ENCODE measurements at places on chromosomes 2 and 18. TPM values are rescaled to one million over a fixed set of nuclear protein-coding genes. Genes with fewer than 3 reads are reported as not detected.

DNA sequence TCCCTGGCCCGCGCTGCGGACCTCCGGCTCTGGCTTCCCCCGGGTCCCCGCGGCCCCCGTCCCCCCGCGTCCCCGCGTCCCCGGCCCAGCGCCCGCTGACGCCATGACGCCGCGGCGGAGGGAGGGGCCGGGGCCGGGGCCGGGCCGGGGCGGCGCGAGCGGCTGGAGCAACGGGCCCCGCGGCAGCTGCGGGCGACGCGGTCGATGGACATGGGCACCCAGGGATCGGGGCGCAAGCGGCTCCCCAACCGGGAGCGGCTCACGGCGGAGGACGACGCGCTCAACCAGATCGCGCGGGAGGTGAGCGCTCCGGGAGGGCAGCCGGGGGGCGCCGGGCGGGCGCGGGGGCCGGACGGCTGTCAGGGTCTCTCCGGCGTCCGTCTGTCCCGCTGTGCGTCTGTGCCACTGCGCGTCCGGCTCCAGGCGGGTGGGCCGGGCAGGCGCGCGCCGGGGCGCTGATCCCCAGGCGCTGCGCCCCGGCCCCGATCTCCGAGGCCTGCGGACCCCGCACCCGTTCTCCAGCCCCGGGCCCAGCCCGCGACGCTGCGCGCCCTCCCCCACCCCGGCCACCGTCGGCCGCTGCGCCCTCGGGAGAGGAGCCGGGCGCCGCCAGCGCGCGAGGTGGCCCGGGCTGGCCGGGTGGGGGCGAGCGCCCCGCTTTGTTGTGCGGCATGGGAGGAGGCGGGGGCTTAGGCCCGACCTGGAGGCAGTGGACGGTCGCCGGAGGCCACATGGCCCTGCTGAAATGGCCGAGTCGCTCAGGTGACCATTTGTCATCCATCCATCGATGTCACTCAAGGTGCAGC is at the start of gene LRRFIP1:
TSS of gene LRRFIP1 (plus strand) at position 147 of the 806 bp plus-strand sequence. CDS start at position 205, 58 bp downstream.
- no peak for DNase-seq

- DNase-seq: no peak
These were observed 138.6 kb downstream of the GLI2 start for GRCh38 chr2:120873958-120874887.

- no peak for DNase-seq
These were observed 40.0 kb upstream of the RNU4ATAC start for GRCh38 chr2:121490584-121491133.

DNA sequence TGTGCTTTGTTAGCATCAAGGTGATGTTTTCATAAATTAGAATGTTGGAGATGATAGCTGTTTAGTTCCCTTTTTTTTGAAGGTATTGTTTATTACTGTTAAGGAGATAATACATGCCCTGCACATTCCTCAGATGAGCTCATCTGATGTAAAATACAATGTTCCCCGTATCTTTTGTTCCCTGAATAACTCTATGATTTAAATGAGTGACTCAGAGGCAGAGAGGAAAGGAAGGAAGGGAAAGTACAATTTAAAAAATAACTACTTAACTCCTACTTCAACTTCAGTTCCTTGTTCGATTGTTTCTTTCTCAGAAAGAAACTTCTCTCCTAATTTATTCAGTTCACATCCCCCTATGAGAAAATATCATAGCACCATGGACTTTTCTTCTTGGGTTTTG is 208.7 kb downstream of the KCNE4 start:
- no peak for DNase-seq

GRCh38 chr18:64029096-64029495 is 59.2 kb downstream of the SERPINB8 start:
- no peak for DNase-seq

DNA sequence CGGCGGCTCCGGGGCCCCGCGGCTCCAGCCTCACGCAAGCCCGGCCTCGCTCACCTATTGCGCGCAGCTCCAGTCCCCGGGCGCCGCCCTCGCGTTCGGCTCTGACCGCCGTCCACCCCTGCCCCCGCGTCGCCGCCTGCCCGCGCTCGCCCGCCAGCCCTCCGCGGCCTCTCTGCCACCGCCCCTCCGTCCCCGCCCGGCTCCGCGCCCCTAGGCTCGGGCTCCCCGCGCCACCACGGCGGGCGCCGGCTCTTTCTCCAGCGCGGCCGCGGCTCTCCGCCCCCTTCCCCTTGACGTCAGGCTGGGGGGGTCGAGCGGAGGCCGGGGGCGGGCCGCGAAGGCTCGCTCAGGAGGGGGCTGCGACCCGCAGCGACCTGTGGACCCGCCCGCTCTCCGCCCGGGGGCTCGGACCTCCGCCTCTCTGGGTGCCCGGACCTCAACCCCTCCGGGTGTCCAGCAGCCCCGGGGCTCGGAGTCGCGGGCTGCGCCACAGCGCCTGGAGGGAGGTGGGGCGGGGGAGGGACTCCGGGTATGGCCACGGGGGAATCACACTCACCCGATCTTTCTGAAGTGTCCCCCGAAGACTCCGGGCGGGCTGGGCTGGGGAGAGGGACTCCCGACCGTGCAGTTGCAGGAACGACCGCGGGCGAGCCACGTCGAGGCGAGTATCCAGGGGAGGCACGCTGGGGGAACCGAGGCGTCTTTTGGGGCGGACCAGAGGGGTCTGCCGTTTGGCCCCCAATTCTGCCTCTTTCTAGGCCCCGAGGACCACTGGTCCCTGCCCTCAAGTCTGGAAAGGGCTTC is at the start of gene SEMA4C:
TSS of gene SEMA4C (minus strand) at position 259 of the 804 bp plus-strand sequence. CDS start 2,194 bp downstream, outside the sequence.
- DNase-seq: no peak

- DNase-seq: no peak
These were observed 437.4 kb upstream of the CDH19 start for GRCh38 chr18:67041334-67041733.

GRCh38 chr2:70331012-70331411 is 29.1 kb upstream of the FAM136A start:
- no peak for DNase-seq

DNA sequence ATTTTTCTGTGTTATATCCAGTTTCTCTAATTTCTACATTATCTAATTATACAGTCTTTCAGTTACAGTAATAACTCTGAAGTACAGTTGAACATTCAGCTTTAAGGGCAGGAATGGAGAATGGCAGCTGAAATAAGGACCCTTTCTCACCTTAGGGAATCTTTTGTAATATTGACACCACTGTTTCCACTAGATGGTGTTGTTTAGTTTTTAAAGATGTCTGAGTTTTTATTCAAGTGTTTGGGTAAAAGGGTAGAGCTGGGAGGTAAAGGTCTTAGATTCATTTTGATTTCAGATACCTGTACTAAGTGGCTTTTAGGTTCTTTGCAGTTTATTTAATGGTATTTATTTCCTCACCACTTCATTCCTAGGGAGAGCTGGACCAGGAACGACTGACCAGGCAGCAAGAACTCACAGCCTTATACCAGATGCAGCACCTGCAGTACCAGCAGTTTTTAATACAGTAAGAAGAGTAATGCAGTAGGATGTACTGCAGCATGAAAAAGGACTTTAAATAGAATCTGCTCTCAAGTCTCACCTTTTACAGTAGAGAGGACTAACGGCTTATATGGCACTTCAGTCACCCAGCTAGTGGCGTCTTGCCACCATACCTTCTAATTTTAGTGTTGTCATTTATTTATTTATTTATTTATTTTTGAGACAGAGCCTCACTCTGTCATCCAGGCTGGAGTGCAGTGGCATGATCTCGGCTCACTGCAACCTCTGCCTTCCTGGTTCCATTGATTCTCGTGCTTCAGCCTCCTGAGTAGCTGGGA is 33.2 kb upstream of the KCNJ13 start:
- no peak for DNase-seq

- DNase-seq: no peak
These were observed 290.2 kb downstream of the LPIN1 start for GRCh38 chr2:12036640-12036983.

DNA sequence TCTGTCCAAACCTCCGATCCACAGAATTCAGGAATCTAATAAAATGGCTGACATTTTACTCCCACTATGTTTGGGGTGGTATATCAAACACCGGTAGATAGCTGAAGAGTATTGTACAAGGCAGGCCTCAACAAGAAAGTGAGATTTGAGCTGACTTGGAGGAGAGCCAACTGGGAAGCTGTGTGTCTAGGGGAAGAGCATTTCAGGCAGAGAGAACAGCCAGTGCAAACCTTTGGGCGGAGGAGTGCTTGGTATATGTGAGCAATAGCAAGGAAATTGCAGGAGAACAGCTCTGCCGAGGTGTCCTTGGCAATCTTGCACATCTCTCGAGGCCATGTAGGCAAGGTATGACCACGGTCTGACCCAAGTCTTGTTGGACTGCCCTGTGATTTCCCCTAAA is 1.8 kb upstream of the MERTK start:
- no peak for DNase-seq

DNA sequence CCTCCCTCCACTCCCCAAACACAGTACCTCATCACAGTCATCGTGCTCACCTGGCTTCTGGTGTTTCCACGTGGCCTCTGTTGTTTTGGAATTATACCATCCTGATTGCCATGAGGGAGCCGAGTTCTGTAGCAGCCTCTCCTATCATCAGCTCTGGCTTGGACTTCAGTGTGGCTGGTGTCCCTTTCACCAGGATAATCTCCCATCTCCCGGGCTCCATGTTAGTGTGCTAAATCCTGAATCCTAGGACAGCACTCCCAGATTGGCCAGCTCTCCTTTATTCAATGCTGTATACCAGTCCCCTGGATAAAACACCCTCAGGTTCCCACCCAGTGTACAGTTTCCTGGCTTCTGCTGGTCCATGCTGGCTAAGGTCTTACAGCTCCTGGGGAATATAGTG is 53.3 kb downstream of the LONRF2 start:
- no peak for DNase-seq

DNA sequence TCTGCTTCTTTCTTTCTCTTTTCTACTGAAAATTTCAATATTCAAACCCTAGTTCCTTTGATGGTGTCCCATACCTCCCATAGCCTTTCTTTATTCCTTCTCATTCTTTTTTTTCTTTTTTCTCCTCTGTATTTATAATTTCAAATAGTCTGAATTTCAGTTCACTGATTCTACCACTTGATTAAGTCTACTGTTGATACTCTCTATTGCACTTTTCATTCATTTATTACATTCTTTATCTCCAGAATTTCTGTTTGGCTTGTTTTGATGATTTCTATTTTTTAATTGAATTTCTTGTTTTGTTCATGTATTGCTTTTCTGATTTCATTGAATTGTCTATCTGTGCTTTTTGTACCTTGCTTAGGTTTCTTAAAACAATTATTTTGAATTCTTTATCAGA is 111.9 kb upstream of the VRK2 start:
- no peak for DNase-seq

DNA sequence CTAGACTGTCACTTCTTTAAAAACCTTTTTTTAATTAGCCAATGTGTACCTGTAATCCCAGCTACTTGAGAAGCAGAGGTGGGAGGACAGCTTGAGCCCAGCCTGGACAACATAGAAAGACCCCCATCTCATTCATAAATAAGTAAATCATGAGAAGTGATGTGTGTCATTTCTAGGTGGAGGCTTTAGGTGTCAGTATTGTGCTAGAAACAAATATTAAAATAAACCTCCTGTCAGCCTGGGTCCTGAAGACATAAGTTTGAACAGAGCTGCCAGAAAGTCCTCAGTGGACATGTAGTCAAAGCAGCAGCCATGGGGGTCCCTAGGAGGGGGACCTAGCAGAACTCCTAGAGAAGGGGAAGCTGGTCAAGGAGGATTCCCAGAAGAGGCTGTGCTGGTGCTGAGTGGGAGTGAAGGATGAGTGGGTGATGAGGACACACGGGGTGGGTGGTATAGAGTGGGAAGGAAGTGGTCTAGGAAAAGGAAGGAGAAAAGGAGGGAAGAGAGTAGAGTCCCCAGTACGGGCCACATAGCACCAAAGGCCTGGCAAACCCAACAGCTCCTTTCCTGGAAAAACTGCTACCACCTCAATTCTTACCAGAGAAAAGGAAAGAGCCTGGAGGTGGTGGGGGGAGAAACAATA is 316.6 kb upstream of the NCKAP5 start:
- no peak for DNase-seq

DNA sequence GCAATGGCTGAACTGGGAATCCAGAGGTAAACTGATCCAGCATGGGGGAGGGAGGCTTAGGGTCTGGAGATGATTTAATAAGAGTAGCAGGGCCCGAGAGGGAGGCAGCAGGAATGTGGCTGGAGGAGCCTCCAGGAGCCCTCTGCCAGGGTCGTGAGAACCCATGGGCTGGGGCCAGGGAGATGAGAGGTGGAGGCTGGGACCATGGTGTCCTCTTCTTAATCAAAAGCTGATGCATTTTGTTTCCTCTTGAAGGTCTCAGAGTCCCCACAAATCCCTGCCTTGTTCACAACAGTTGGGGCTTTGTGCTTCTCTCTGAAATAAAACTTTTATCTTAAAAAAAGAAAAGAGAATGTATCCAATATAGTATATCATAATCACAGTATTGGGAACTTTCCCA is 123.7 kb upstream of the ZNF516 start:
- DNase-seq: no peak

GRCh38 chr2:189783927-189784867 is at the start of the genes ORMDL1 and PMS1:
TSS of gene ORMDL1 (minus strand) at chr2:189784339. CDS start at chr2:189782595, 1,744 bp downstream.
TSS of gene PMS1 (plus strand) at chr2:189784450. CDS start at chr2:189791810, 7,360 bp downstream.
- peak; percentile 87 for DNase-seq

GRCh38 chr18:13139885-13140450 is 78.6 kb upstream of the LDLRAD4 start:
- DNase-seq: no peak

DNA sequence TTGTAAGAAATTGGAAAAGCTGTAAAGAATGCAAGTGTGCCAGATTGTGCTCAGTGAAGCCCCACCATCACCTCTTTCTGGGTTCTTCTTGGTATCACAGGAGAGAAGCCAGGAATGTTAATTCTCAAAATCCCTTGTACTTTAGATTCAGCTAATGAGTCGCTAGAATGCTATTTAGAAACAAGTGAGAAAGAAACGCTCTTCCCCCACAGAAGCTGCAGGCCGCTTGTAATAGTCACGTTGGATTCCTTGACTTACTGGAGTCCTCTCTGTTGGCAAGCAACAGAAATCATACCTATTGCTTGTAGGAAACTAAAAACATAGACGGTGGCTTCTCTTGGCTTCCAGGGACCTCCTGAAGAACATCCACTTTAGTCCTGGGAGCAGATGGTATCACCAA is 375.6 kb upstream of the LRATD1 start:
- no peak for DNase-seq

GRCh38 chr2:147829106-147829505 is 15.7 kb upstream of the ACVR2A start:
- DNase-seq: no peak

- no peak for DNase-seq
These were observed 84.3 kb downstream of the MGAT5 start for GRCh38 chr2:134338208-134338607.

- no peak for DNase-seq
These were observed 83.0 kb downstream of the FAM117B start for GRCh38 chr2:202717598-202718310.

- no peak for DNase-seq
These were observed 128.4 kb upstream of the MC4R start for GRCh38 chr18:60500960-60501359.

IGFBP5 gene
- 516 TPM for polyA plus RNA-seq

UGT1A8 gene
- 0.56 TPM for polyA plus RNA-seq

BCL11A gene
- polyA plus RNA-seq: 2.4 TPM

GPR35 gene
- polyA plus RNA-seq: 3.3 TPM

ATG16L1 gene
- 24.5 TPM for polyA plus RNA-seq

RTP5 gene
- 0.06 TPM for polyA plus RNA-seq

TBR1 gene
- not detected for polyA plus RNA-seq

UGT1A10 gene
- not detected for polyA plus RNA-seq

BZW1 gene
- 126 TPM for polyA plus RNA-seq

C1QL2 gene
- polyA plus RNA-seq: 0.04 TPM

CCBE1 gene
- polyA plus RNA-seq: 0.37 TPM

KCNK3 gene
- 11.4 TPM for polyA plus RNA-seq

TEKT4 gene
- not detected for polyA plus RNA-seq

APLF gene
- 1.4 TPM for polyA plus RNA-seq
